Stomach (tissue), 19 donors: ENCODE measurements at places on chromosomes 4 and X.

GRCh38 chrX:3029129-3029528, 12.1 kb upstream of the ARSF start:
- DNase-seq = no peak

GRCh38 chrX:112642349-112642748, 37.4 kb downstream of the LHFPL1 start:
- peak; percentile 31 for DNase-seq

- no peak for DNase-seq
These were observed 138.2 kb upstream of the PSAPL1 start for GRCh38 chr4:7572894-7573293.

- DNase-seq = no peak
These were observed 25.4 kb downstream of the COL4A6 start for GRCh38 chrX:108412783-108413182.

- no peak for DNase-seq
These were observed 128.2 kb downstream of the ANAPC10 start for GRCh38 chr4:144969821-144970220.

DNA sequence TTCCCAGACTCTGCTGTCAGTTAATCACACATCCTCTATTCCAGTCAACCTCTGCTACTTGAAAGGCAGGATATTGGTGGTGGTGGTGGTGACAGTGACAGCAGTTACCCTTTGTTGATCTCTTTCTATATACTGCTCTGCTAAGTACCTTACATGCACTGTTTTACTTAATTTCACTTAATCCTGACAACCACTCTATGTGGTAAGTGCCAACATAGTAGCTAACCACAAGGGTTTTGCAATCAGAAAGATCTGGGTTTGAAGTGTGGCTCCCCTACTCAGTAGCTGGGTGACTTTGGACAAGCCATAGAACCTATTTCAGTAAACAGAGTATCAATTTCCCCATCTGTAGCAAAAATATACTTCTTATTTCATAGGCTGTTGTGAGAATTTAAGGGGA, 24.2 kb upstream of the F9 start:
- no peak for DNase-seq

- no peak for DNase-seq
These were observed 29.1 kb downstream of the PFKFB1 start for GRCh38 chrX:54964766-54965497.

DNA sequence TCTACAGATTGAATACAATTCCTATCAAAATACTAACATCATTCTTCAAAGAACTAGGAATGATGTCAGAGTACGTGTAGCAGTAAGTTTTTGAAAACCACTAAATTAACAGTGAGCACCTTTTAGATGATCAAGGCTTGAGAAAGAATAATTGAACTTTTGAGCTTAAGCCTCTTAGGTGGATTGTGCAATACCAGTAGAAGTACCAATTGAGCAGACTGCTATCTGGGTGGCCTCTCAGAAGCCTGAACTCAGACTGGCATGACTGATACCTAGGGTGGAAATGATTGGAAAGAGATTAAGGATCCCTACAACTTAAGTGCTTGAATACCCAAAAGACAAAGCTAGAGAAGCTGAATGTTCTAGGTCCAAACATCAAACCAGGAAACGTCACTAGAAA, 200.3 kb upstream of the GALNTL6 start:
- no peak for DNase-seq

GRCh38 chrX:43436517-43436916, 219.6 kb upstream of the MAOA start:
- no peak for DNase-seq

GRCh38 chr4:132502096-132502552, 647.0 kb upstream of the PCDH10 start:
- no peak for DNase-seq

DNA sequence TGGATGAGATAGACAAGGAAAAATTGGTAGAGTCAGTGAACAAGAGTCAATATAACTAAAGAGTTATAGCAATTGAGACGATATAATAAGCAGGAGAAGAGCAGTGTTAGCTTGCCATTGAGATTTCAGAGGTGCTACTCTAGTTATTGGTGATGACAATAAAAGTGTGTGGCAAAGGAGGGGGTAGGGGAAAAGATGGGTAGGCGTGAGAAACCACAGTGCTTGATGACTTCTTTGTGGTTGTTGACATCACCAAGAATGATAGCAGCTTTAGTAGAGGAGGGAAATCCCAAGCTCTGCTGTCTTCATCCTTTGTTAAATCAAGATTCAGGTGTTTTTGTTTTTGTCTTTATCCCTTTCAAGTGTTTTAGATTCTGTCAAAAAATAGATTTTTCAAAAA, 179.9 kb upstream of the PPP3CA start:
- DNase-seq = no peak

DNA sequence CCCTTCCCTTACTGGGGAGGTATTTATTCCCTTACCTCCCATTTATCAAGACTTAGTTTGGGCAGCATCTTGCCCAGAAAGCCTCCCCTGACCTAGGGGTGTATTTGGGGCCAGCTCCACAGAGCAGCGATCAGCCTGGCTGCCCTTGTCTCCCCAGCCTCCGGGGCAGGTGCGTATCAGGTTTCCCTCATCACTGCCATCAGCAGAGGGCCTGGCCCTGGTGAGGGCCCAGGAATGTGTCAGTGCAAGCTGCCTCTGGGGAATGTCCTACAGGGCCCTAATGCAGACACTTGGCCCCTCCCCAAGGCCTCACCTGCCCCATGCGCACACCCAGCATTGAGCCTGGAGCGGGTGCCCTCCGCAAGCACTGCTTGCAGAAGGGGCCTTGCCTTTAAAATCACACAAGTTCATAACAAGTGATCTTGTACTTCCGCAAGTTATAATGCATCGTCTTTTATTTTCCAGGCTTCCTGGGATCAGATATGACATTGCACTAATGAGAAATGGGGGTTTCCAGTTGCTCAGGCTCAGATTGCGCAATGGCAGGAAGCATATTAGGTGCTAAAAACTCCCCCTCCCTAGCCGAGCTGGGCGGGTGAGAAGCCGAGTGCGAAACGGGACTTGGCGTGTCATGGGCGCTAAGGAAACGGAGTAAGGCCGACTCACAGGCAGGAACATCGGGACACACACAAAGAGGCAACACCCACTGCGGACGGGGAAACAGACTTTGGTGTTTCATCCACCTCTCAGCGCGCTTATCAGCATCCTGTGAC, 25.4 kb upstream of the AFAP1 start:
- peak; percentile 84 for DNase-seq

DNA sequence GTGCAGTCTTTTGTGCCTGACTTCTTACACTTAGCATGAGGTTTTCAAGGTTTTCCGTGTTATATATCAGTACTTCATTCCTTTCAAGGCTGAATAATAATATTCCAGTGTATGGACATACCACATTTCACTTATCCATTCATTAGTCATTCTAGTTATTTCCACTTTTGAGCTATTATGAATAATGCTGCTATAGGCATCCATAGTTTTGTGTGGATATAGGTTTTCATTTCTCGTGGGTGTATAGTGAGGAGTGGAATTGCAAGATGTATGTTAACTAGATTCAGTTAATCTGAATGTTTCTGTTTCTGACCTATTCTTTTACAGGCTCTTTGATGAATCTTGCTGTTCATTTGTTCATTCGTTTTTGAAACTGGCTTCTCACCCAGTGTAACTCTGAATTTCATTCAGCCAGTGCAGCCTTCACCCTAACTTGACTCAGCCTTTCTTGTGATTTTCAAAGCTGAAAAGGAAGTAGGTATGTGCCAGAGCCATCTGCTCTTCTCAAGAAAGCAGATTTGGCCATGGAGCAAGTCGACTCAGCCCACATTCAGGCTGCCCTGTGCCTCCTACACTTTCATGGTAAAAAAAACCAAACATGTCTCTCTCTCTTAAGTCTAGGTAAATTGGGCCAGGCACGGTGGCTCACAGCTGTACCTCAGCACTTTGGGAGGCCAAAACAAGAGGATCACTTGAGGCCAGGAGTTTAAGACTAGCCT, 56.3 kb upstream of the NOCT start:
- no peak for DNase-seq

DNA sequence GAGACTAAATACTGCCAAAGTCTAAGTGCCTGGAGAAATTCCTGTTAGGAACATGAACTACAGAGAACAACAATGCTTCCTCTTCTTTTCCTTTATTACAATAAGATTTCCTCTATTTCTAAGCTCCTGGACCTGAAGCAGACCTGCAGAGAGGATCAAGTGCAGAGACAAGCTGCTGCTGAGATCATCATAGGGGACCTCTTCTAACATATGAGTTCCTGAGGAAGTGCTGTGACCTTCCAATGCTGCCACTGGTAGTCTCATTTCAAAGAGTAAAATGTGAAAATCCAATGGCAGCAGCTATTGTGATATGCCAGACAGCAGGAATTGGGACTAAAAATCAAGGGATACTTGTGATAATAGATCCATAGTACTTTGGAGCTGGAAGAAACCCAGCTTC, 28.0 kb downstream of the CCNG2 start:
- DNase-seq = no peak

GRCh38 chr4:7944599-7945220, 5.0 kb upstream of the AFAP1 start:
- DNase-seq = no peak

- DNase-seq = no peak
These were observed 431.8 kb downstream of the RAPGEF2 start for GRCh38 chr4:159534655-159535054.

GRCh38 chr4:55874831-55875230, 21.4 kb downstream of the EXOC1 start:
- DNase-seq = no peak

DNA sequence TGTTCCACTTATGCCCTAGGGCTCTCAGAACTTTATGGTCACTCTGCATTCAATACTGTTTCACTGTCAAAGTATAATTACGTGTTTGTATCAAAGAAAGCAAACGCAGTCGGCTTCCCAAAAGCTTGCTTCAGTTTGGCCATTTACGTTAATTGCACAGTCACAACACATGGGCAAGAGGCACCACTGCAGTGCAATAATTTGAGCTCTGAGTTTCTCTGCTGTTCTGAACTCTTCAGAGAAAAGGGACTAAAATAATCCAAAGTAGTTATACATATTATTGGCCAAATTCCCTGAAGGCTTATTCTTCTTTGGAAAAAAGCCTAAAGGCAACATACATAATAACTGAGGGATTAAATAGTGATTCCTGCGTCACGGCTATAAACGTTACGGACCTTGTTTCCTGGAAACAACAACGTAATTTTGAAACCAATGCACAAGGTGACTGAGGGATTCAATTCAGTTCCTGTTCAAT, 51.3 kb downstream of the RNF150 start:
- no peak for DNase-seq

DNA sequence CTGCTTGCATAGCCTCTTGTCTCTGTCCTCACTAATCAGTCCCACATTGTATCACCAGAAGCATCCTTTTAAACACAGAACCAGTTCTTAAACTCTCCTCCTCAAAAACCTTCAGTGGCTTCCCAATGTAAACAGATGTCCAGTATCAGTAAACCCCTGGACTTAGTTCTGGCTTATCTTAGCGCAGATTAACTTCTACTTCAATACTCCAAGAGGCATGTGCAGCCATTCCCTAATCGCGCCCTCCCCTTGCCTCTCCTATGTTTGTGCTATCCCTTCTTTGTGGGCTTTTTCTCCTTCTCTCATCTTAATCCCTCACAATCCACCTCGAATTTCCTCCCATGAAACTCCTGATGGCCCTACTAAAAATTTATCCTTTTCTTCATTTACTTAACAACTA, 193.8 kb downstream of the FBXO8 start:
- no peak for DNase-seq

DNA sequence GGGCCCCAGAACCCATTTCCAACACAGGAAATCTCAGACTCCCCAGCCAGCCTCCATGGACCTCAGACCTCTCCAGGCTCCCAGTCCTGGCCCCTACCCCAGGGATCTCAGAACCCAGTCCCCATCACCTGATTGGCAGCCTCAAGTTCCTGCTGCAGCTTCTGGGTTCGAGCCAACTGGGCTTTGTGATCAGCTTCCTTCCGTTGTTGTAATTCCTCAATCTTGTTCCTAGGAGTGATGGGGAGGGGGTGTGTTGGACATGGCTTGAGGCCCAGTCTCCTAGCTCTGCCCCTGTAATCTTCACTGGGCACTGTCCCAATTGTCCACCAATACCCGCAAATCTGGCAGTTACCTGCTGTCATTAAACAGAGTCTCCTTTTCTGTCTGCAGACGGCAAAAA, 12.6 kb downstream of the GRIPAP1 start:
- DNase-seq = no peak

- no peak for DNase-seq
These were observed 15.3 kb downstream of the HELQ start for GRCh38 chr4:83440148-83440814.

DNA sequence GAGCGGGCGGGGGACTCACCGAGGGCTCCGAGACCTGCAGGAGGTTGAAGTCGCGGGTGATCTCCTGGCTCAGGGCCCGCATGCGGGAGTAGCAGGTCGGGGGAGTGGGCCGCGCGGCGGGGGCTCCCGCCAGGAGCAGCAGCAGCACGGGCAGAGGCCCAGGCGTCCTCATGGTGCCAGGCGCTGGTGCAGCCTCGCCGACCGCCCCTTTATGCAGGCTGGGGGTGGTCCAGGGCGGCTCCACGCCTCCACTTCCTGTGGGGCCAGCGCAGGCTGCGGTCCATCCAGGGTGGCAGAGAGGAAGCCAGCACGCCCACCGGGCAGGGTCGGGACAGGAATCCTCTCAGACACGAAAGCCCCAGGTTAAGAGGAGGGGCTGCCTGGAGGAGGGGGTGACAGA, at the start of gene CYTL1:
CYTL1 (minus strand) TSS at position 185 of the 400 bp plus-strand sequence; CDS start at position 172, 13 bp downstream.
- no peak for DNase-seq

- DNase-seq = peak; percentile 21
These were observed 184.6 kb upstream of the KIT start for GRCh38 chr4:54473077-54473545.

GRCh38 chrX:120739300-120739699, 109.4 kb upstream of the C1GALT1C1 start:
- no peak for DNase-seq

GRCh38 chrX:149993989-149994388, 55.7 kb upstream of the EOLA2 start:
- no peak for DNase-seq

DNA sequence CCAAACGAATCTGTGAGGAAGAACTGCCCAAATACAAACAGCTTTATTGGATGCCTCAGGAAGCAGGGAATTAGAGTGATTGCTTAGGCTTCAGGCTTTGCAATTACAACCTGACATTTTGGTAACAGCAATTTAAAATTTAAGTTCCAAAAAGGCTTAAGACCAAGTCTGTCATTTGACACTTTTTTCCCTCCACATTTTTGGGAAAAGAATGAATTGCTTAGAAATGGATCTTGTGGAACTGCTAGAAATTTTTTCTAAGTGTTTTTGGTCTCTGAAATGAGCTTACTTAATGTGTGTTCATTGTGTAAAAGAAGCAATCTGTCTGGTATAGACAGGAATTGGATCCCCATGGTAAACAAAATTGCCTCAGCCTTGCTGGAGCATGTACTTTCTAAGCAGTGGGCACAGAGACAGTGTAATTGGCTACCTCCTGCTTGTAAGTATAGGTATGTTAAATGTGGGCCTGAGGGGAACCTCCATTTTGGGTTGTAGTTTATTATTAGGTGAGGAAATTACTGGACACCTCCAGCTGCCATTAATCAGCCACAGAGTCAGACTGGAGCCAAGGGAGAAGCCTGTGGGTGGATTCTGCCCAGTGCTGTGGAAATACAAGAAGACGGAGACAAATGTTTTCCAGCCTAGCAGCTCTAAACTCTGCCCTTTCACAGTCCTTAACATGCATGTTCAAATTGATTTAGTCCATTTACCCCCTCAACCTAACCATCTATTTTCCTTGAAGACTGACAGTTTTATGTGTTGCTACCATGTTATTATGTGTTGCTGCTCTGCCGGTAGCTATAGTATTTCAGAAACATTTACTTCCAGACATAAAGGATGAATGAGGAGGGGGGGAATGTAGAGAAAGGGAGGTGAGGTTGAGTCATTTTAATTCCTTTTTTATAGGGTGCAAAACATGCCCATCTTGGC, 473.0 kb downstream of the SPRY1 start:
- no peak for DNase-seq

GRCh38 chr4:136112116-136112515, 1420.2 kb downstream of the PCDH18 start:
- DNase-seq = no peak
